Hematopoietic multipotent progenitor cell treated with erythropoietin and hydrocortisone succinate and interleukin-3 and kit ligand, for 8 days (in vitro differentiated cells): ENCODE measurements at places on chromosomes 3 and 15.

DNA sequence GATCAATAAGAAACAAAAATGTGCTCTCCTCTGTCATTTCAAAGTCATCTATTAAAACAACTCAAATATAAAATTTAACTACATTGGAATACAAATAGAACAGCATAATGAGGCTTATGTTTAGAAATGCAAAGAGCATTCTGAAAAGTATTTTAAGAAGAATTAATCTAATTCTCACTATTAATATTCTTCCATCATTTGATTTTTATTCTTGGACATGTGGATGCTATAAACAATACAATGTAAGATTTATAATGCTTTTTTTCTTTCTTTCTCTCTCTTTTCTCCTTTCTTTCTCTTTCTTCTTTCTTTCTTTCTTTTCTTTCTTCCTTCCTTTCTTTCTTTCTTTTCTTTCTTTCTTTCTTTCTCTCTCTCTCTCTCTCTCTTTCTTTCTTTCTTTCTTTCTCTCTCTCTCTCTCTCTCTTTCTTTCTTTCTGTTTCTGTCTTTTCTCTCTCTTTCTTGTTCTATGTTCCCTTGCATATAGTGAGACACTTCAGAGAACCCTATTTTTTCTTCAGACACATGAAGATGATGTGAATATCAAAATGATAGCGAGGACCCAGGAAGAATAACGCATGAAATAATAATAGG is 32.6 kb upstream of the MEIS2 start:
- no peak for DNase-seq

DNA sequence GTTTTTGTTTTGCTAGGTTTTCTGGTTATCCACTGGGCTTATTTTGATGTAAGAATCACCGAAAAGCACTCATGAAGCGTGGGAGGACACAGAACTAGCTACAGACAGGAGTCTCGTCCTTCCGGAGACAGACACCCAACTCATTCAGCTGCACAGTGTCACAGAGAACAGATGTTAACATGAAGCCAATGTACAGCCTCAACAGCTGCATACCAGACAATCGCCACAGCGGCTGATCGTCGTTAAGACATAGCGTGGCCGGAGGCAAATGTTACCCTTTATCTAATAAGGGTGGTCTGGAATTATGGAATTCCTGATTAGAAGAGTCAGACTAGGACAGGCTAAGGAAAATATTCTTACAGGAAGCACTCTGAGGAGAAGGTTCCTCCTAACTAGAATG is 1.1 kb upstream of the PYGO1 start:
- no peak for DNase-seq

GRCh38 chr3:183208260-183208659 is 44.8 kb upstream of the B3GNT5 start:
- DNase-seq: no peak

GRCh38 chr15:50280271-50280670 is 14.7 kb upstream of the HDC start:
- DNase-seq: no peak

DNA sequence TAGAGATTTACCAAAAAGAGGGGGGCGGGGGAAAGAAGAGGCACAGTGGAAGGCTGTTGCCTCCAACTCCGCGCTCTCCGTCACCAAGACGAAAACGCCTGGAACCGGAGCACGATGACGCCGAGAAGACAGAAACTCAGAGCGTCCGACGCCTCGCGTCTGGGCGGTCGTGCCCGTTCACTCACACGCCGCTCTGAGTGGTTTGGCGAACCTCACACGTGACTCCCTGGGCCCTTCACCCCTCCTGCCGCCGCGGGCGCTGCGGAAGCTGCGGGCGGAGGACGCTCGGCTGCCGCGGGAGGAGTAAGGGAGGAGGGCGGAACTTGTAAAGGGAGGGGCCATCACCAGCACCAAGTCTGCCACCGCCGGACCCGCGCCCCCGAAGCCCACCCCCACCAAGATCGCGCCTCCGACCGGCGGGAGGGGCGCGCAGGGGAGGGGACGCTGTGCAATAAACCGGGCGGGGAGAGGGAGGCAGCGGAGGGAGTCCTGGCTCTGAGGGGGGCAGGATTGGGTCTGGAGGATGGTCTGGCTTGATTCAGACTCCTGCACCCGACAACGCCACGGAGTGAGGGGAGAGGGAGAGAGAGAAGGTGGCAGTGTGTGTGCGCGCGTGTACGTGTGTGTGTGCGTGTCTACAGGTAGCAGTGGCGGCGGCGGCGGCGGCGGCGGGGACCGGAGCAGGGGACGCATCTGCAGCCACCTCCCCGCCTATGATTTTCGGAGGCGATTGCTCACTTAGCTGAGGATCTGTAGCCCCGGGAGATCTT is 1.9 kb upstream of the NLGN1 start:
- DNase-seq: peak; percentile 65

- DNase-seq: peak; percentile 69
Measured at GRCh38 chr3:50352781-50353180, 2.1 kb downstream of the CYB561D2 start.

GRCh38 chr3:146969356-146969755 is 364.2 kb upstream of the PLSCR5 start:
- no peak for DNase-seq

DNA sequence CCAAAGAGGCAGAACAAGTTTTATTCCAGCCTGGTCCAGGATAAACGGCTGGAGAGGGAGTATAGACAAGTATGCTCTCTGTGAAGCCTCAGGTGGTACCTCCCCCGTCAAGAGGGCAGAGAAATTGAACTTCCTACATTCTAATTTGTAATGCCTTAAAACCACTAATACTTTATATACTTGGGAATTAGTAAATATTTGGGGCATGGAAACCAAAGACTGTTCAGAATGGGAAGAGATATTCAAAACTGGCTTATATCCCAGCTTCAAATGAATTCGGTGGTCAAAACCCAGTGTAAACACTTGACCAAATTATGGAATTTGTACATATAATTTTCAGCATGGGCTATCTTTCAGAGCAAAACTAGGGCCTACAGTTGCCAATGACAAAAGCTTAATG is 122.6 kb downstream of the FBN1 start:
- no peak for DNase-seq

- no peak for DNase-seq
Measured at GRCh38 chr15:98433346-98433745, 215.0 kb upstream of the IGF1R start.

GRCh38 chr3:128573160-128573559 is 77.5 kb downstream of the RPN1 start:
- no peak for DNase-seq

DNA sequence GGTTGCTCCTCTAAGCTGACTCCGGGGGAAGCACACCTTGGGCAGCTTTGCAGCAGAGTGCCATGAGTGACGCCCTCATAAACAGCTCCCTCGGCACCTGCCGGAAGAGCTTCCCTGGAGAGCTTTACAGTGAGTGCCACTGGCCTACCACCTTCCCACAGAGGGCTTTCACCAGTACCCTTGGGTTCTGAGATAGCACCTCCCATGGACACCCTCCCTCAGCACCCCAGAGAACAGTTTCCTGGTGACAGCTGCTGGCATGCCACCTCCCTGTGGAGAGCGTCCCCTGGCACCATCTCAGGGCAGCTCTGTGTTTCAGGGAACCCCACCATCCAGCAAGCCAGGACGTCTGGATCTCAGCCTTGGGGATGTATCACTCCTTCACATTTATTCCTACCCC is 49.1 kb downstream of the RUBCN start:
- DNase-seq: no peak
